ENCODE measurements at places on chromosomes 13 and 19. TPM values are rescaled to one million over a fixed set of nuclear protein-coding genes. Genes with fewer than 3 reads are reported as not detected.
A peak's percentile ranks its signal among the peaks of the same experiment; 100 is the strongest.

- DNase-seq, result no peak
These were observed 70.9 kb downstream of the GGACT start for GRCh38 chr13:100517728-100518127.

- DNase-seq, result no peak
These were observed 27.3 kb upstream of the EDDM13 start for GRCh38 chr19:56245121-56245740.

DNA sequence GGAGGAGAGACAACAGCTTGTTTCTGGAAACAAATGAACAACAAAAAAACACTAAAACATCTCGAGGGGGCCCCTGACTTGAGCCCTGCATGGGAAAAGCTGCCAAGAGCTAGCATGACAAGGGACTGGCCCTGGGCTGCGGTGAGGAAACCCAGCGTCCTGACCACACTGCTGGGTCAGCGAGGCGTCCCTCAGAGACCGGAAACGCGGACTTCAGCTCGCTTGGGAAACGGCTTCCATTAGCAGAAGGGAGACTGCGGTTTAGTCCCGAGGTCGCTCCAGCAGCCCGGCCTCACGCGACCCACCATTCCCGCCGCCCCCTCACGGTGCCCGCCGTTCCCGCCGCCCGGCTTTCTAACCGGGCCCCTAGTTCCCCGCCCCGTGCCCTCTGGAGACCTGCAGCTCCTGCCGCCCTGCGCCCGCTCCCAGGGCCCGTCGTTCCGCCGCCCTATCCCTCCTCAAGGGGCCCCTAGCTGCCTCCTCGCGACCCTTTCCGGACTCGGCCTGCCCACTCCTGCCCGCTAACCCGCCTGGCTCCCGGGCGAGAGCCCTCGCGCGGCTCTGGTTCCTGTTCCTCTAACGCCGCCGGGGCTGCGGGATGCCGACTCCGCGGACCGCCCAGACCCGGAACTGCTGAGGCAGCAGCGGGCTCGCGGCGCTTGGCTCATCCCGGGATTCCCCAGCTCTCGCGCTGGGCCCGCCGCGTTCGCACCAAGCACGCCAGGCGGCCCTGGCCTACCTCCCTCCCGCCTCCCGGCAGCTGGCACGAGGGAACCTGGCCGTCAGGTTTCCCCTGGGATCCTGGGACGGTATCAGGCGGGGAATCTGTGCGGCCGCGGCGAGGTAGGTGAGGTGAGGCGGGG is at the start of gene CCDC122:
CCDC122 (minus strand) TSS at position 849 of the 863 bp plus-strand sequence. CDS start 10,364 bp downstream, outside the sequence.
- DNase-seq, result peak; percentile 75

- no peak for DNase-seq
These were observed 5.1 kb downstream of the TBCB start for GRCh38 chr19:36120092-36120983.

GRCh38 chr13:24875566-24875965 is 111.6 kb downstream of the RNF17 start:
- no peak for DNase-seq

The KRTDAP gene
- not detected for total RNA-seq

The ZNF274 gene
- 21.2 TPM for total RNA-seq

The ZNF540 gene
- total RNA-seq, result 0.70 TPM

The ZNF836 gene
- 7.8 TPM for total RNA-seq

The HSD17B14 gene
- total RNA-seq, result 0.64 TPM

Data from activated T-helper 1 cell treated with anti-CD3 and anti-CD28 coated beads, Interleukin-12 subunit alpha, Interleukin-12 subunit beta, Interleukin-2, Interleukin-4 antibody, amounts not matched to agents 30 ng/mL and 10 ng/mL and 1 ng/mL, durations not matched to agents 14 hours and 24 hours and 36 hours (primary cell).